Substantia nigra (tissue), 51 donors: ENCODE measurements at places on chromosomes 7 and 10.

- DNase-seq = no peak
Measured at GRCh38 chr10:17648243-17649035, 4.5 kb downstream of the STAM start.

DNA sequence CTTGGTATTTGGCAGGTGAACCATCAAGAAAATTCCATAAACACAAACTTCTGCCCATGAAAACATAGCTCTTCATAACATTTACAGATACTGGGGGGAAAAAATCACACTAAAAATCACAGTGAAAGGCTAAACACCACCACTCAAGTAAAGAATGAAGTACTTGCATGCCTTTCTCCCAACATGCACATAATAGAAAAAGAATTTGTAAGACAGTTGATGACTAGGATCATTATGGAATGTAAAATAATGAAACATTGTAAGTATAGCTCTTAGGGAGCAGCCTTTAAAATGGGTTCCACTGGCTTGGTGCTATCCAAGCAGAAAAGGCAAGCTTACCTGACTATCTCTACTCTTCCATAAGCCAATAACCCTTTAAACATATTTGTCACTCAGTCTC, 299.9 kb upstream of the LRRN3 start:
- DNase-seq = no peak

DNA sequence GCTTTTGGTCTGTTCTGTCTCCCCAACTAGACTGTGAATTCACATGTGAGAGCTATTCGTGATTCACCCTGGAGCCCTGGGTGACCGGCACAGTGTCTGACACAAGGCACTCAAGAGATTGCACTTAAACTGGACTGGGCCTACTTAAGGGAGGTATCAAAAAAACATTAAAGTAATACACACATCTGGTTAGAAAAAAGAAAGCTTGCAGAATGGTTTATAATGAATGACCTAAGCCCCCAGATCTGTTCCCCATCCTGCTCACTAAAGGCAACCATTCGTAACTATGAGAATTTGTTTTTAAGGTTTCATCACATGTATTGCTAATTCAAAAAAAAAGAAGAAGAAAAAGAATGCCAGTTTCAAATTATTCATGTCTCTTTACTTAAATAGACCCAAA, 74.5 kb downstream of the DGKI start:
- no peak for DNase-seq

DNA sequence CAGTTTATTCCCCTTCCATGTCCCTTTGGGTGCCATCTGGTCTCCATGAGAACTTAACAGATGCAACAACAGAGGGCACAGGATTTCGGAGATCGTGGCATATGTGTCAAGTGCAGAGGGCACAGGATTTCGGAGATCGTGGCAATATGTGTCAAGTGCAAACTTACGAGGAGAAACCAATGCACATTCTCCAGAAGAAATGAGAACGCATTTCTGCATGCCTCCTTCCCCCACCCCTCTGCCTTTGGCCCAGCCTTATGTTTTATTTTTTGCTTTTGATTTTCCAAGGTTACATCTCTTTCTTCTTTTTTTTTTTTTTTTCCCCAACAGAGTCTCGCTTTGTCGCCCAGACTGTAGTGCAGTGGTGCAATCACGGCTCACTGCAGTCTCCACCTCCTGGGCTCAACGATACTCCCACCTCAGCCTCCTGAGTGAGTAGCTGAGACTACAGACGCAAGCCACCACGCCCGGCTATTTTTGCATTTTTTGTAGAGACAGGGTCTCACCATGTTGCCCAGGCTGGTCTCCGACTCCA, 586 bp upstream of the ANKRD26 start:
- no peak for DNase-seq

DNA sequence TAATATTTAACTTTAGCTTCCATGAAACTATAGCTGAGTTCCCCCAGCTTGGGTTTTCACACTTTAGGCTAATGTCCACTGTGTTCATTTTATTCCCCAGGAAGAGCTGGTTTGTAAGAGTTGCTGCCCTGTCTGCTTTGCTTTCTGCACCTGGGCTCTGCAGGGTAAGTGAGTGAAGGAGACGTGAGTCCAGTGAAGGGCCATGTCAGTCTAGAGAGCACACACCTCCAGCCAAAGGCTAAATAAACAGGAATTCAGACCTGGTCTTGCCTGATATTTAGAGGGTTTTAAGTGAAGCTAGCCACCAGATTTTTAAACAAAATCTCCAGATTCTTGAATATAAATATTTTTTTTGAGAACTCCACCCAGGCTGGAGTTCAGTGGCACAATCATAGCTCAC, 24.5 kb upstream of the FZD1 start:
- DNase-seq = no peak
